ENCODE measurements at places on chromosomes 7 and 10. TPM values are rescaled to one million over a fixed set of nuclear protein-coding genes. Genes with fewer than 3 reads are reported as not detected.

- DNase-seq = no peak
Observed at GRCh38 chr7:84705706-84706105, 481.1 kb downstream of the SEMA3D start.

DNA sequence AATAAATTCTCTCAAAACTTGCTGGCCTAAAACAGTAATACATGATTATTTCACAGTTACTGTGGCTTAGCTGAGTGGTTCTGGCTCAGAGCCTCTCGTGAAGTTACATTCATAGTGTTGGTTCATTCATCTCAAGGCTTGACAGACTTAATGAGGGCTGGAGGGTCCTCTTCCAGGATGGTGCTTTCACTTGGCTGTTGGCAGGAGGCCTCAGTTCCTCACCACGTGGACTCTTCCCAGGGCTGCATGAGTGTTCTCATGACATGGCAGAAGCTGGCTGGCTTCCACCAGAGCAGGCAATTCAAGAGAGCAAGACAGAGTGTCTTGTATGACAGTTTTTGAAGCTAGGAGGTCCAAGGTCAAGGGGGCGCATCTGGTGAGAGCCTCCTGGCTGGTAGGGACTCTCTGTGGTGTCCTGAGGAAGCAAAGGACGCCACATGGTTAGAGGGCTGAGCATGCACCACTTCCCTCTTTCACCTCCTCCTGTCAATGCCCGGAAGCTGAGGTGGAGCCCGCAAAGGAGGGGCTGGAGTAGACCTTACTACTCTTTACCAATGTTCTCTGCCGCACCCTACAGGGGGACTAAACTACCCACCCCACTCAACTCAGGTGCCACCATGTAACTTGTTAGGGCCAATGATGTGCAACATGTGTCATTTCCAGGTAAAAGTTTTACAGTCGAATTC is 58.2 kb upstream of the YAE1 start:
- no peak for DNase-seq

- no peak for DNase-seq
Observed at GRCh38 chr7:17027143-17027788, 145.5 kb upstream of the AGR3 start.

DNA sequence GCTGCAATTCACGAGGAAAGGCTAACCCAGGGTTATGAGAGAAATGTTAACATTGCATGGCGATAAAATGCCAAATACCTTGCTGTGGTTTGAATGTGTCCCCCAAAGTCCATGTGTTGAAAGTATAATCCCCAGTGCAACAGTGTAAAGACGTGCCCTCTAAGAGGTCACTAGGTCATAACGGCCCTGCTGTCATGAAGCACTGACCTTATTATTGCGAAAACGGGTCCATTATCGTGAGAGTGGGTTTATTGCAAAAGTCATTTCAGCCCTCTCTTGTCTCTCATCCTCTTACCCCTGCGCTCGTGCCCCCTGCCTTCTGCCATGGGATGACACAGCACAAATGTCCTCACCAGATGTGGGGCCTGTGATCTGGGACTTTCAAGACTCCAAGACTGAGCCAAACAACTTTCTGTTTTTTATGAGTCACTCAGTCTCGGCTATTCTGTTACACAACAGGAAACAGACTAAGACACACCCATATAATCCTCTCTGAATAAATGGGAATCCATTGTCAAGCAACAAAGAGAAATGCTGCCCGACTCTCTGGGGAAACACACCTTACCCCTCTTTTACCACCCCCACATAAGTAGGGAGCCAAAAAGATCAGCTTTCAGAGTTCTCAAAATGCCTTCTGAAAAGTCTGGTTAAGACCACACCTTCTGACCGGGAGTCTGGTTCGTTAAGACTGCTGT is 73.1 kb upstream of the UCN3 start:
- DNase-seq = no peak

DNA sequence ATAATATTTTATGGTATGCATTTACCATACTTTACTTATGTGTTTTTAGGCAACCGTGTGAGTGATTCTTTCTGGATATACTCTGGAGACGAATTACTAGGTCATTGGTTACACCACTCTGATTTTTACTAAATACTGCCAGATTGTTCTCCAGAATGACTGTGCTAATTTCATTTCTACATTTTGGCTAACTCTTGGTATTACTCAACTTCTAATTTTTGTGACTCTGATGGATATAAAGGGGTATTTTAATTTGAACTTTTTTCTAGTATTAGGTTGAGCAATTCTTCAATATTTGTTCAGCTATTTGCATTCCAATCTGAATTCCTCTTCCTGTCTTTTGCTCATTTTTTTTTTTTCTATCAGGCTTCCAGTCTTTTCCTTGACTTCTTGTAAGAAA is 223.6 kb downstream of the MDFIC start:
- DNase-seq = no peak

DNA sequence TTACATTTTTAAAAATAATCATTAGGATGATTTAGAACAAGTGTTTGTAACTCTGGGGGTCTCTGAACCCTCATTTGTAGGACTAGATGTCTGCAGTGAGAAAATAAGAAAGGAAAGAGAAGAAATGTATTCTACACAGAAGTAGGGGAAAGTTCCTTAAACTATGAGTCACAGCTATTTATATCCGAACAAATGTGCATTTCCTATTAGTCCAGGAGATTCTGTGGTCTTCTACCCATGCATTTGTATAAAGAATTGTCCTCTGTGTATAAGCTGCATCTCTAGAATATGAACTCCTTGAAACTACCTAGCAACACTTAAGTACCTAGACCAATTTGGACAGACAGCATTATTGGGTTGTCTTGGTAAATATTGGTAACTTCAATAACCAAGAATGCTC is 15.9 kb upstream of the CD36 start:
- DNase-seq = no peak

- DNase-seq = no peak
Observed at GRCh38 chr7:84848219-84848973, 338.5 kb downstream of the SEMA3D start.

- peak; percentile 60 for DNase-seq
Observed at GRCh38 chr10:94066411-94066810, 72.7 kb downstream of the PLCE1 start.

DNA sequence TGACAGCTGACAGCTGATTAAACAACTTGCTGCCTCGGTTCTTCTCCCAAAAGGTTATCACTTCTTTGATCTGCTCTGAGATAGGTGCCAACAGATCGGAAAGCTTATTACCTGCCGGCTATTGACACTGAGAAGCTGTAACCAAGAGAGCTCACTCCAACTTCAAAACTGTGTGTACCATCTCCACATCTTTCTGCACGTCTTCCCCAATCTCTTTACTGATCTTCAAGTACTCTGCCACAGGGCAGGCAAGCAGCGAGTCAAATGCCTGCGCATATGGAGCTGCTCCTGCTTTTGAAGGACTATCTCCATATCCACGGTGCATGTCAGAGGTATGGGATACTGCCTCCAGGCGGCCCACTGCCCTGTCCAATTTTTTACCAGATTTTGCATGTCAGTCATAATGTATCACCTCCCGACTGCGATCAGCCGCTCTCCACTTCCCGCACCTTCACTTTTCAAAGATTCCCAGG is 352 bp upstream of the ZNF485 start:
- no peak for DNase-seq

DNA sequence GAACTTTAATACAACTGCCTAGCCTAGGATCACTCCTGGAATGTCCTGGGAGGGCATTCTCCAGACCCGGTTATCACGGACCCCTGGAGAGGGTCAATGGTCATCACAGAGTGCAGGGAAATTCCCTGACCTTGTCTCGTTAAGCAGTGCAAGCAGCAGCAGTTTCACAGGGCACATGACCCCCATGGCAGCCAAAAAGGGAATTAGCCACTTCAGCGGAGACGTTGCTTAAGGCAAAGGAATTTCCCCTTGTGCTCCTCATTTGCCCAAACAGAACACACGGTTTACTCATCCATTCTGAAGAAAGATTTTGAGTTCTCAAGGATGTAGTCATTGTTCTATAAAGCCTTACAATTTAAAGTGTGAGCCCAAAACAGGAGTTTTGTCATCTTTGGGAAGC is 260.3 kb downstream of the SNX13 start:
- no peak for DNase-seq

DNA sequence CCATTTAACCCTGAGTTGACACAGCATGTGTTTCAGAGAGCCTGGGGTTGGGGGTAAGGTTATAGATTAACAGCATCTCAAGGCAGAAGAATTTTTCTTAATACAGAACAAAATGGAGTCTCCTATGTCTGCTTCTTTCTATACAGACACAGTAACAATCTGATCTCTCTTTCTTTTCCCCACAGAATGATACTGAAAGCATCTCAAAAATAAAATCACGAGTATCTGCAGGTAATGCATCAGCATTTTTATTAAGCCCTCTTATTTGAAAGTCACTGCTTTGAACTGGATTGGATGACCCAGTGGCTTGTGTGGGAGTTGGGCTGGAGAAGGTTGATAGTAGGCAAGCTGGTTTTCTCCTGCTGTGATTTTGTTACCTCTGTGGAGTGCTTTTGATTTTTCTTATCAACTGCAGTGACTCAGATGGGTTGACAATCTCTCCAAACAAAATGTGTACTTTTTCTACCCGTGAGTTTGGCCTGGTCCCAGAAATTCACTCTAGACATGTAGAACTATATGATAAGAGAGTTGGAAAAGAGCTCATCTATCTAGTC is 253.5 kb upstream of the PRKCQ start:
- DNase-seq = no peak

- no peak for DNase-seq
Observed at GRCh38 chr10:119225083-119225658, 17.8 kb downstream of the GRK5 start.

DNA sequence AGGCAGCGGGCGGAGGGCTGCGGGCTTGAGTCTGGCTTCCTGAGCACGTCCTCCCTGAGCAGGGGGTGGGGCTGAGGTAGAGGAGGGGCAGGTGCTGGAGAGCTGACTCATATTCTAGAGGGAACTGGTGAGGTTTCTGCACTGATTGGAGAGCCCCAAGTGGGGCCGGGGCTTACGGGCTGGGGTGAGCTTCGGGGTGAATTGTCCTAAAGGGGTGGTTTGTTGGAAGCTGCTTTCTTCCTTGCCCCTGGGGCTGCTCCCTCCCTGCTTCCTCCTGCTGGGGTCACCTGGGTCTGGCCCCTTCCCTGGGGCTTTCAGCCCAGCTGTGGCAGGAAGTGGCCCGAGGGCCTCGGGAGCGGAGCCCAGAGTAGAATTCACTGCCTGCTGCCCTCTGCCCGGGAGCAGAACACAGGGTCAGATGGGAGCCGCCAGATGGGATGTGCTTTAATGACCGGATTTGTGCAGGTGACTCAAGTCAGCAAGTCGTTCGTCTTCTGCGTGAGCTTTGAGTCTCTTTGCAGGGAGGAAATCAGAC is 48.6 kb downstream of the FAM20C start:
- DNase-seq = no peak

- no peak for DNase-seq
Observed at GRCh38 chr7:2764621-2765020, 76.6 kb downstream of the AMZ1 start.

GRCh38 chr7:155729847-155730246 is 82.4 kb downstream of the SHH start:
- no peak for DNase-seq

DNA sequence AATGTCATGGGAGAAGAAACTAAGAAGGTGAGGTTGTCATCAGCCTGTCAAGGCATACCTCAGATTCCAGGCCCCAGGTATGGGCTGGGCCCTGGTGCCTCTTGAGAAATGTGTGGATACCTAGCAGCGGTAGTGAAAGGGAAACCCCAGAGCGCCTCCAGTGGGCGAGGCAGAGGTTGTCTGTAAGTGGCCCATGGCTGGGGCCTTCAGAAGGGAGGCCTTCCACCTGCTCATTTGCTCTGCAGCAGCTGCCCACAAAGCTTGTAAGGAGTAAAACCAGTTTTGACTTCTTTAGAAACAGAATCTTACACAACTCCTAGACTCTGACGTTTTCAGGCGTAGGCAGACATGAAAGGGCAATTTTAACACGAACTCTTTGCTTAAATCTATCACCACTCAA is 509.9 kb downstream of the PARD3 start:
- DNase-seq = no peak

- DNase-seq = no peak
Observed at GRCh38 chr7:142381727-142382390, 124.0 kb upstream of the PRSS58 start.

Gene TRIM50
- 0.24 TPM for polyA plus RNA-seq

Gene MSMB
- polyA plus RNA-seq = not detected

Gene COL1A2
- polyA plus RNA-seq = 890 TPM

Gene MRPL43
- 135 TPM for polyA plus RNA-seq

Gene DNAJC30
- polyA plus RNA-seq = 11.7 TPM

Gene NPFFR1
- polyA plus RNA-seq = 0.10 TPM

Gene AMZ1
- polyA plus RNA-seq = 0.08 TPM

Gene MKX
- polyA plus RNA-seq = 0.06 TPM

Gene MDFIC
- polyA plus RNA-seq = 31.0 TPM

Gene INPP5F
- polyA plus RNA-seq = 57.5 TPM

Gene PON1
- 0.49 TPM for polyA plus RNA-seq

Gene ANKRD30A
- polyA plus RNA-seq = not detected

Gene CDC14C
- polyA plus RNA-seq = not detected
